Suprapubic skin (tissue), 4 donors: ENCODE measurements at places on chromosomes 5 and 9.

- DNase-seq = no peak
Observed at GRCh38 chr5:119287547-119288111, 68.2 kb upstream of the TNFAIP8 start.

DNA sequence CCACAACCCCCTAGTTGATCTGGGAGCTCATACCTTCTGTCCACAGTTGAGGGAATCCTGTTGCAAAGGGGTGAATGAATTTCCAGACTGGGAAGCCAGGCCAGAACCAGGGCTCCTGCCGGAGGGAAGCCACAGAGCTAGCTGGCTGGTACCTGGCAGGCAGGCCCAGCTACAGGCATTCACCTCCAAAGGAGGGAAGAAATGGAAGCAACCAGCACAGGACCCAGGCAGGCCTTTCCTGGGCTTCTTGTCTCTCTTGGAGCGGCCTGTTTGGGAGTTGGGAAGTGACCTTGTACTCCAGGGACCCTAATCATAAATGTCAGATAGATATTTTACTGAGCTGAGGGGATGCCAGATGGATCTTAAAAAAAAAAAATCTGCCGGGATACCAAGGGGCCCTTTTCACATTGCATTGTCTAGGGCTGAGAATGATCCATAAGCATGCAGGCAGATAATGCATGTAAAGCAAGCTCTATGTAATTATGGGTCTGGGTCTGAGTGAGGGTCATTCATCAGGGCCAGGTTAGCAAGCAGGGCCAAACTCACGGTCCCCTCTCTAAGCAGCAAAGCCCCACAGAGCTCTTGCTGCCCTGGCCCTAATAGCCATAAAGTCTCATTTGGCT, 8.4 kb downstream of the NR2F1 start:
- no peak for DNase-seq

DNA sequence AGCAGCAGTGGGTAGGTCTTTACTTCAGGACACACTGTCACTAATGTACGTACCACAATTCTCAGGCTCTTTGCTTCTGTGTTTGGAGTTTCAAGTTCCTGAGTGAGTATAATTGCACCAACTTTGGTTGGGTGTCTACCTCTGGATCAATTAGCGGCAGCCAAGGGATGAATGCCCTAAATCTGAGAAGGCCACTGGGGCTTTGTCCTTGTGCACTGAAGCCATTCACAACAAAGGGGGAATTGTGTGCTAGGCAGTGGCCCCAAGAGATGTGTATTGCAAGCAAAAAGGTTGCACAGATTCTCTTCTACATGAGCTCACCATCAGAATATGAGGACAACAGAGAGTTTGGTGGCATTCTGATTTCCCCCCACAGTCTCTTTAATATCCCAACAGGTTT, 3.9 kb upstream of the PHF24 start:
- DNase-seq = no peak

DNA sequence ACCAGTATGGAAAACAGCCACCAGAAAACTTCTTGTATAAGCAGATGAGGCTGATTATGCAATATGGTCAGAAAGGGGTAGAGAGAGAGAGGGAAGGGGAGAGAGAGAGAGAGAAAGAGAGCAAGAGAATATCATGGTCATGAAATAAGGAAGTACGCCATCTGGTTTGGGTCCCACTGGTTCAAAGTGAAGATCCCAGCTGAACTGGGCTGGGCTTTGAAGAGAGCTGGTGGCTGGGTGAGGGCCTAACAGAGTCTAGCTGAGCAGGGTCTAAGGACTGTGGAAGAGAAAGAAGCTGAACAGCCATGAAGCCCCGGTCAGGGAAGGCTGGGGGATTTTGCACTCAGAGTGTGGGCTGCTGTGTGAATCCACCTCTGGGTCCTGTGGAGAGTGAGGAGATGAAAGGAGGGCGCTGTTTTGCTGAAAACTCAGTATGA, 14.6 kb downstream of the TRIM14 start:
- DNase-seq = peak; percentile 53

DNA sequence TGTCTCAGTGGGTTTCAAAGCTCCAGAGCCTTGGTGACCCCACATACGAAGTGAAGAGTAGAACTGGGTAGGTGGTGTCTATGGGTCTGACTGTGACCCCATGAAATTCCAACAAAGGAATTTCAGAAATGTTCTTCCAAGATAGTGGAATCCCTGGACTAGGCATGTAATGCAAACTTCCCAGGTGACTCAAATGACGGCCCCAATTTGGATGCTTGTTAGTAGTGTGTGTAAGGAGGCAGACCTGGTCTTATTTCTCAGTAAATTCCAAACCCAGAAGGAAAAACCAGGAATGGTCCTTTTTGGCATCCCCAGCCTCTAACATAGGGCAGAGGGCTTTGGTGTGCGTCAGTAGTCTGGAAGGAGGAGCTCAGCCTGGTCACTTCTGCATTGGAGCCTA, 43.6 kb upstream of the ABCA1 start:
- DNase-seq = no peak

- DNase-seq = no peak
Observed at GRCh38 chr9:137685035-137685740, 66.4 kb downstream of the EHMT1 start.

GRCh38 chr5:95780597-95780996, 41.9 kb downstream of the GLRX start:
- DNase-seq = no peak

DNA sequence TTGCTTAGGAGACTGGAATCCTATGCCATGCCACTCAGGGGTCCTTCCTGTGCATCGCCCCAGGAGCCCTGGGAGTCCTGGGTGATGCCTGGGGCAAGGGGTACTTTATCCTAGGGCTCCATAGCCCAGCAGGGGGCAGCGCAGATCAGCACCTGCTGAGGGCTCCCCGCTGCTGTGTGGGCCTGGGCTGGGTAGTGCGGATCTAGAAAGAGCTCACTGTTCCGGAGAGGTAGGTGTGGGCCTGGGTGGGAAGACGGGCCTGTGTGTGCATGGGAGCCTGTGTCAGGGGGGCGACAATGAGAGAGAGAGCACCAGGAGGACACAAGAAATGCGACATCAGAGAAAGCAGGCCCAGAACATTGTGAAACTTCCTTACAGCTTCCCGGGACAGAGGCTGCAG, 11.4 kb upstream of the DAB2IP start:
- no peak for DNase-seq

- DNase-seq = no peak
Observed at GRCh38 chr9:134344068-134344799, 18.0 kb downstream of the RXRA start.

DNA sequence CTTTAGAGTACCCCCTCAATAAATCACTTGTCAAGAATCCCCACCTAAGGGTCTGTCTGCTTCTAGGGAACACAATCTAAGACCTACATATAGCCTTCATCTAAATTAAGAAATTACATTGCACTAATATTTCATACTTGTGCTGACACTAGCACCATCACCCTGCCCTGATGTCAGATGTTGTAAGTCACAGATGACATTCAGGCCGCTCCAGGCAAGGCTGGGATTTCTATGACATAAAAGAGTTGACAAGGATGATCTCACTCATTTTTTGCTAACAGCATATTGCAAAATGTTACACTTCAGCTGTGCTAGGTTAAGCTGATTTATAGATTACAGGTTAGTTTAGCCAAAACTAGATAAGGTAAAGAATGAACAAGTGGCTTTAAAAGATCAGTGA, 372.5 kb upstream of the GRIA1 start:
- no peak for DNase-seq

- no peak for DNase-seq
Observed at GRCh38 chr5:72234265-72234700, 85.8 kb downstream of the MRPS27 start.

DNA sequence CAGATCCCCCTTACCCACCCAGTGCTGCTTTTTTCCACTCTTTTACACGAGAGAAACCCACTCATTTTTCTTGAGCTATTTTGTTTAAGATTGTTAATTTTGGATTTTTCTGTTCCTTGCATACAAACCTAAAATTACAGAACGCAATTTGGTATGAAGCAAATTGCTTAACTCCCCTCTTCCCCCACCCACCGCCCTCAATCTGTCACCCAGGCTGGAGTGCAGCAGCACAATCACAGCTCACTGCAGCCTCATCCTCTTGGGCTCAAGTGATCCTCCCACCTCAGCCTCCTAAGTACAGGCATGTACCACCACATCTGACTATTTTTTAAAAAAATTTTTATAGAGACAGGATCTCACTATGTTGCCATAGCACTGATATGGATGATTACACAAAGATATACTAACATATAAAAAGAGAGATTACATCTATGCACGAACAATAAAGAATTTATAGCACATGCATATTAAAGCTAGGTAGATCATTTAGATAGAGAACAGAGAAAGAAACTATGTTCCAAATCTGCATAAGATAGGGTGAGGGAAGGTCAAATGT, 203.6 kb downstream of the PIK3R1 start:
- no peak for DNase-seq

DNA sequence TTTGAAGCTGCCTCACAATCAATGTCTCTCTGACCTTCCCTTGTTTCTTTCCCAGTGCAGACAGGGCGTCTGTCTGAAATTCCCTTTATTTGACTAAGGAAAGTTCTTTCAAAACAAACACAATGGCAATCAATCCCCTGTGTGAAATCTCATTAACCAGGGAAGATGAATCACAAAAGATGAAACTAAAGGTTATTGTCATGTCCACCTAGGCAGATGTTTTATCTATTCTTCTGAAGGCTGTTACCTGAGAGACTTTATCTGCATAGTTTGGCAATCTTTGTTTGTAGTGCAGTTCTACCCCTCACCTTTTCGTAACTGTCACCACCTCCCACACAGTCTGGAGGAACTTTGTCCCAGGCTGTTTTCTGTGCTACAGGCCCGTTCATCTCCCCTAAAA, 217.5 kb upstream of the RIOK2 start:
- no peak for DNase-seq

- DNase-seq = no peak
Observed at GRCh38 chr9:92424340-92424739, at the start of gene OMD. Gene OMD, minus strand, starts transcription at chr9:92424471. Its CDS starts 6,913 bp downstream, at chr9:92417558.

- no peak for DNase-seq
Observed at GRCh38 chr5:11985993-11986392, 81.7 kb upstream of the CTNND2 start.

DNA sequence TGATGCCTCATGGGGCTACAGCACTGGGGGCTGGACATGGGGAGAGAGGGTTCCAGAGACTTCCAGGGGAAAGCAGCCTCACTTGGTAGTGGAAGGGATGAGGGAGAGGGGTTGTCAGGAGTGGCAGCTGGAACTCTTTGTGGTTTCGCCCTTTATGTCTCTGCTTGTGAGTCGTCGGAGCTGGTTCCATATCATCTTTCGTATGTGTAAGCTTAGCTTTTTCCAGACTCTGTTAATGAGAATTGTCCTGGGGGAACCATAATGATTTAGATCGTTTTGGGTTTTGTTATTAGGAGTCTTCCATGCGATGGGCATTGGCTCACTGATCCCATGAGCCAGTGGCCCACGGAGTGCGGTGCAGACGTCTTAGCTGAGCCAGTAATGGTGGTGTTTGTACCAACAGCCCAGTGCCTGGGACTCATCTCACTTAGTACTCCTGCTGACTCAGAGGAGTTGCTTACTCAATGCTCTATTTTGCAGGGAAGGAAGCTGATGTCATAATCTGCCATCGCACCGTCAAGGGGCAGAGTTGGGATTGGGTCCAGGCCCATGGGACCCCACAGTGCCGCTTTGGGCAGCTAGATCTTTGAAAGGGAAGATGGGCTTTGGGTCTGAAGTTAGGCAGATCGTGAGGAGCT, 48.5 kb downstream of the NEK6 start:
- no peak for DNase-seq

DNA sequence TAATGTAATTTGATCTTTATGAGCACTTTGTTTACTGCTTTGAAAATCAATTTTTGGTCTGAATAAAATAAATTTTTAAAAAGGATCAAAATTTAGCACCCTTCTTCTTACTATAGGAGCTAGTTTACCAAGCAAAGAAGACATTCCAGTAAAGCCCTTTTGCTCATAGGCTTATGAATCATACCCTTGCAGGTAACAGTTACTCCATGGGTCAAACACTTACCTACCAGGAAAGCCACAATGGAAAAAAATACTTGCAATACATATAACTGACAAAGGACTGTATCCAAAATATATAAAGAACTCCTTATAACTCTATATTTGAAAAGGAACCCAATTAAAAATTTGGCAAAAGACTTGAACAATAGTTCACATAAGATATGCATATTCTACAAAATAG, 66.6 kb downstream of the SHOC1 start:
- no peak for DNase-seq

- no peak for DNase-seq
Observed at GRCh38 chr5:23132231-23132630, 279.1 kb upstream of the CDH12 start.

DNA sequence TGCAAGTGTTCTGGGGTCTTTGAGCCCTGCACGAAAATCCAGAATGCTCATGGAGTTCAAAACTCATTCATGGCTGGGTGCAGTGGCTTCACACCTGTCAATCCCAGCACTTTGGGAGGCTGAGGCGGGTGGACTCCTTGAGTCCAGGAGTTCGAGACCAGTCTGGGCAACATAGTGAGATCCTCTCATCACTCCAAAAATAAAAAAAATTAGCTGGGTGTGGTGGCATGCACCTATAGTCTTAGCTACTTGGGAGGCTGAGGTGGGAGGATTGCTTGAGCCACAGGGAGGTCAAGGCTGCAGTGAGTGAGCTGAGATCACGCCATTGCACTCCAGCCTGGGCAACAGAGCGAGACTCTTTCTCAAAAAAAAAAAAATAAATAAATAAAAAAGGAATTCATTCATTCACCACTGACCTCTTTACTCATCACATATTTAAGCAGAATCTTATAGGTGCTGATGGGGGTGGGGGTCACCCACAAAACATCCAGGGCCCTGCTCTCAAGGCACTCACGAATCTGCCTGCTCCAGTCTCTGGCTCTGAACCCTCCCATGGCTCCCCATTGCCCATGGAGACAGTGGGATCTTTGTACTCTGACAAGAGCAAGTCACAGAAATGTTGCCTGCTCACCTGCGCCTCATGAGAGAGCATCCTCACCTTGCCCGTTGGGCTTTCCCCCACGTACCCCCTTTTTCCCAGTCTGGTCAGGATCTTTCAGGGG, 76.7 kb upstream of the IER5L start:
- no peak for DNase-seq

DNA sequence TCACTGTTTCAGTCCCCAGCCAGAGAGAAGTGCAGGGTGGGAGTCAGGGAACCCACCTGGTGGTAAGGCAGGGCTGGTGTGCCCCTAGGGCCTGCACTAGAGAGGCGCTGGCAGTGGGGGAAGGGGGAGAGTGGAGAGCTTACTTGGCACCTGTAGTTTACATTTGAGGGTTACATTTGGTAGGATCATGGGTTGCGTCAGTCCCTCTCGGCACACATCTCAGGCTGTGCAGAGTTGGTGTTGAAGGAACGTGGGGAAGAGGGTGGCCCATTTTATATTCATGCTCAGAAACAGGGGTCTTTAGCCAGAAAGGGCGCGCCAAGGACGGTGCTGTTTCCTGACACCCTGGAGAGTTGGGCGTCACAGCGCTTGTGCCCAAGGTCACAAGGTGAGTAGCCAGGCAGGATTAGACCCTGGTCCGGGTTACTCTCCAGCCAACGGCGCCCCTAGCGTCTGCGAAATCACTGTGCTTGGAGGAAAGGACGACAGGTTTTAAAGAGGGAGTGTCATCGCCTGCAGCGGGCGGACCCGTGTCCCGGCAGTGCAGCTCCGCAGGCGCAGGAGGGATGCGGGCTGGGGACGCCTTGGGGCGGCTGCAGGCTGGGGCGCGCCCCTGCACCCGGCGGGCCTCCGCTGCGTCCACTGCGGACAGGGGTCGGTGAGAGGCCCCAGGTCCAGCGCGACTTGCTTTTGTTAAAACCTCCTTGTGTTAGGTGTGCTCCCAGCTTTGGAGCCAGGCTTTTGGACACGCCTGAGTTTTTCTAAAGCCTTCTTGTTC, 272.6 kb downstream of the FANCC start:
- DNase-seq = no peak

- DNase-seq = no peak
Observed at GRCh38 chr9:6645355-6646292, at the start of gene GLDC. Gene GLDC, minus strand, starts transcription at chr9:6645729. Its CDS starts 230 bp downstream, at chr9:6645499.
